ENCODE measurements at places on chromosomes 2 and 18.

DNA sequence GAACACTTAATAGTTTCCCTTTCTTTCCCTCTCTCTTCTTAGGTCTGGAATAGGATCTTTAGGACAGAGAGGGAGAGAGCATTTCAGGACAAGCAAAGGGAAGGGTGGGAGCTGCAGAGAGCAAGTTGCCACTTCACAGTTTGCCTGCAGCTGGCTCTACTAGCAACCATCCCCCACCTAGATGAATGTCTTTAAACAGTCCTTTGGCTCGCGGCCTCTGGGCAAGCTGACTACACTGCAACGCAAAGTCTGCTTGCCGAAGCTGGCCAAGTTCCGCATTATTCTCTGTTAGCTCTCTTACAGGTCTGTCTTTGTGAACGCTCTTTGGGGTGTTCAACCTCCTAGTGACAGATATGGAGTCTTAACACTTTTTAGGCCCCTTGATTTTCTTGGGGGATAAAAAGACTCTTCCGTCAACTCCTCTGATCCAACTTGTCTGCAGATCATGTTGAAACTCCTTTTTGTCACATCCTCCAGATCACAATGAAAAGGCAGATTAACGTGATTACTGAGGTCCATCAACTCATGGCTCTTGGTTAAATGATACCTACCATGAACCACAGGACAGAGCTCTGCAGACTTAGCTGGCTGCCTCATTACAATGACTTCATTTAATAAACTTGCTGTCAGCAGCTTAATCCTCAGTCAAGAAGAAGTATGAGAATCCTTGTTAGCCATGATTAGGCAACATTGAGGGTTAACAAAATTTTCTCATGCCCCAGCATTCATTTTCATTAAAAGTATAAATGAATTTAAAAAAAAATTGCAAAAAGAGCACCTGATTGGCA, 74.6 kb downstream of the SLC4A3 start:
- DNase-seq = no peak

GRCh38 chr2:201436141-201436540, 15.1 kb downstream of the TRAK2 start:
- no peak for DNase-seq

- no peak for DNase-seq
Observed at GRCh38 chr2:160878618-160879017, 281.6 kb upstream of the TANK start.

GRCh38 chr2:239075918-239076758, 228.3 kb downstream of the TWIST2 start:
- no peak for DNase-seq

GRCh38 chr2:128557831-128558241, 239.2 kb upstream of the HS6ST1 start:
- DNase-seq = no peak

DNA sequence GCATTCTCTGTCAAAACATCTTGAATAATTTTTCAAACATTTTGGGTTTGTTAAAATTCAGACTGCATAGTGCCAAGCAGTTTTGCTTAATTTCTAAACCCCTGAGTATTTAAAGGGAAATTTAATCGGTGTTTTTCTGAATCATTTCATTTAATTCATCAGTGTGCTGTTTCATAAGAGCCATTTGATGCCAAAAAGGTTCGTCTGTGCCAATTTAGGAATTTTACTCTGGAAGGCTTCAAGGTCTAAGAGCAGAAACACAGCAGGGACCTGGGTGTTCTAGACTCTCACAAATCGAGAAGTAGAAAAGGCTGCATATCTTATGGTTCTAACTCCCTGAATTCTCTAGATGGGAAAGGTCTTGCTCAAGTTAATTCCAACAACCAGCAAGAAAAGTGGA, 311.9 kb upstream of the NT5C1B start:
- no peak for DNase-seq
